ENCODE measurements at places on chromosomes 3 and 15. TPM values are rescaled to one million over a fixed set of nuclear protein-coding genes. Genes with fewer than 3 reads are reported as not detected.

GRCh38 chr3:153756816-153757215 is 364.4 kb upstream of the ARHGEF26 start:
- DNase-seq, result no peak

GRCh38 chr3:112000966-112001365 is 2.2 kb downstream of the TAGLN3 start:
- no peak for DNase-seq

GRCh38 chr3:126459111-126459762 is 16.5 kb downstream of the ZXDC start:
- DNase-seq, result no peak

DNA sequence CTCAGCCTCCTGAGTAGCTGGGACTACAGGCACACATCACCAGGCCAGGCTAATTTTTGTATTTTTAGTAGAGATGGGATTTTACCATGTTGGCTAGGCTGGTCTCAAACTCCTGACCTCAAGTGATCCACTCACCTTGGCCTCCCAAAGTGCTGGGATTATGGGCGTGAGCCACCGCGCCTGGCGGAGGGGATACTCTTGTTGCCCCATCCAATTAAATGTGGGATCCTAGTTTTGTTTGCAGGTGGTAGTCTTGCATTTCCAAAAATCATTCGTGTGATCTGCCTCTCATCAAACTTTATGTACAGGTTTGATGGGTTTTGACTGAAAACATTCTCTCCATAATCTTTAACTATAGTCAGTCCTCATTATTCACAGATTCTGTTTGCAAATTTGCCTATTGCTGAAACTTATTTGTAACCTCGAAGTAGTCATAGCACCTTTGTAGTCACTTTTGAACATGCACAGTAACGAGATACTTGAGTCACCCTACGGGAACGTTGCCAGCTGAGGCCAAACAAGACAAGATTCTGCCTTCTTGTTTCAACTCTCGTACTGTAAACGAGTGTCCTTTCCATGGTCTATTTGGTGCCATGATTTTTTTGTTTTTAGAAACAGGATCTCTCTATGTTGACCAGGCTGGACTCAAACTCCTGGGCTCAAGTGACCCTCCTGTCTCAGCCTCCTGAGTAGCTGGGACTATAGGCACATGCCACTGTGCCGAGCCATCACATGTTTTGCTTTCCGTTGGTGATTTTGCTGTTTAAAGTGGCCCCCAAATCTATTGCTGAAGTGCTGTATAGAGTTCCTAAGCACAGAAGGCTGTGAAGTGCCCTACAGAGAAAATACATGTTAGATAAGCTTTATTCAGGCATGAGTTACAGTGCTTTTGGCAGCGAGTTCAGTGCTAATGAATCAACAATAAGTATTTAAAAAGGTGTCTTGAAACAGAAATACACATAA is 8.1 kb upstream of the MAPK6 start:
- DNase-seq, result no peak

Gene PLA2G4B
- total RNA-seq, result 4.0 TPM

- no peak for DNase-seq
These were observed 13.8 kb upstream of the PPP4R2 start for GRCh38 chr3:72982609-72983366.

GRCh38 chr15:39835550-39835949 is 52.9 kb upstream of the FSIP1 start:
- no peak for DNase-seq

Gene CFAP100
- total RNA-seq, result not detected

Gene PLSCR5
- not detected for total RNA-seq

Gene RPLP1
- 515 TPM for total RNA-seq

DNA sequence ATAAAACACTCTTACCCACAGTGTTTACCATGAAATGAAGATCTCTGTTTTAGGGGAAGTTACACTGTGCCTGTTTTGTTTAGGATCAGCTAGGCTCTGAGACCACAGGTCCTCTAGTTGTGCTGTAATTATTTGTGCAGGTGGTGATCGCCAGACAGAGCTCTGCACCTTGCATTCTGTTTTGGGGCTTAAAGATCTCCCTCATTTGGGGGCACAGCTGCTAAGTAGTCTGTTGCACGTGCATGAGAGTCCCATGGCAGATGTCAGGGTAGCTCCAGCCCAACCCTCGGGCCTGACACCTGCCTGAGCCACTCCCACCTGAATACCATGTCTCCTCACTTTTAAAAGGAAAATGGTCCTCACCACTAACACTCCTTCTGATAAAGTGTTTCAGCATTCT is 12.4 kb downstream of the C3orf20 start:
- no peak for DNase-seq

Gene LYSMD2
- 21.8 TPM for total RNA-seq

Gene EPHB3
- total RNA-seq, result 5.0 TPM

GRCh38 chr3:69368129-69368741 is 17.7 kb downstream of the FRMD4B start:
- no peak for DNase-seq

Gene SLC9C1
- not detected for total RNA-seq

DNA sequence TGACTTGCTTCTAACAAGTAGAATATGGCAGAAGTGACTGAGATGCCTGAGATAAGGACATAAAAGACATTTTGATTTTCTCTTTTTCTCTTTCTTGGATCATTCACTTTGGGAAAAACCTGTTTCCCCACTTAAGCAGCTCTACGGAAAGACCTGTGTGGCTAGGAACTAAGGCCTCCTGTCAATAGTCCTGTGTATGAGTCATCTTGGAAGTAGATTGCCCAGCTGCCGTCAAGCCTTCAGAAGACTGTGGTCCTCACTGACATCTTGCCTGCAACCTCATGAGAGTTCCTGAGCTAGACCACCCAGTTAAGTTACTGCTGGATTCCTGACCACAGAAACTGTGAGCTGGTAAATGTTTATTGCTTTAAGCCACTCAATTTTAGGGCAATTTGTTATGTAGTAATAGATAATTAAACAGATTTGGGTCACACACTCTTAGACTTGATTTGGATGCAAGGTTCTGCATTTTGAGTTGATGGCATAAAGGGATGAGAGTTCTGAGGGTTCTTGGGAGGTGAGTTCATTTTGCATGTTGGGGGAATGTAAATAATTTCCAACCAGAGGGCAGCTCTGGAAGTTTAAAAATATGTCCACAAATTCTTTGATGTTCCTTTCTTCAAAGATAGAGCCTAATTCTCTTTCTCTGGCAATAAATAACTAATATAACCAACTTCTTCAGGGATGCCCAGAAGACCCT is 229.2 kb downstream of the SQOR start:
- no peak for DNase-seq

Gene MFGE8
- 3,053 TPM for total RNA-seq

DNA sequence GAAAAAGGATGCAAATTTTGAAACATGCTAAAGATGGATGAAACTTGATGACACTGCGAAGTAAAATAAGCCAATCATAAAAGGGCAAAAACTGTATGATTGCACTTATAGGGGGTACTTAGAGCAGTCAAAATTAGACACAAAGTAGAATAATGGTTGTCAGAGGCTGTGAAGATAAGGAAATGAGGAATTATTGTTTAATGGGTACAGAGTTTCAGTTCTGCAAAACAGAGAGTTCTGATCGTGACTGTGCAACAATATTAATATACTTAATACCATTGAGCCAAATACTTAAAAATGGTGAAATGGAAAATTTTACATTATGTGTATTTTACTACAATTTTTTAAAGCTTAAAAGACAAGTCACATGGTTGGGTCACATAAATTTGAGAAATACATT is 35.1 kb downstream of the UBE3A start:
- no peak for DNase-seq

Gene CTXN2
- not detected for total RNA-seq

- no peak for DNase-seq
These were observed 1.8 kb downstream of the UBE2E1 start for GRCh38 chr3:23807424-23808015.

Gene TRPM1
- total RNA-seq, result not detected

- DNase-seq, result no peak
These were observed 20.2 kb upstream of the DIPK2A start for GRCh38 chr3:143951351-143951971.

DNA sequence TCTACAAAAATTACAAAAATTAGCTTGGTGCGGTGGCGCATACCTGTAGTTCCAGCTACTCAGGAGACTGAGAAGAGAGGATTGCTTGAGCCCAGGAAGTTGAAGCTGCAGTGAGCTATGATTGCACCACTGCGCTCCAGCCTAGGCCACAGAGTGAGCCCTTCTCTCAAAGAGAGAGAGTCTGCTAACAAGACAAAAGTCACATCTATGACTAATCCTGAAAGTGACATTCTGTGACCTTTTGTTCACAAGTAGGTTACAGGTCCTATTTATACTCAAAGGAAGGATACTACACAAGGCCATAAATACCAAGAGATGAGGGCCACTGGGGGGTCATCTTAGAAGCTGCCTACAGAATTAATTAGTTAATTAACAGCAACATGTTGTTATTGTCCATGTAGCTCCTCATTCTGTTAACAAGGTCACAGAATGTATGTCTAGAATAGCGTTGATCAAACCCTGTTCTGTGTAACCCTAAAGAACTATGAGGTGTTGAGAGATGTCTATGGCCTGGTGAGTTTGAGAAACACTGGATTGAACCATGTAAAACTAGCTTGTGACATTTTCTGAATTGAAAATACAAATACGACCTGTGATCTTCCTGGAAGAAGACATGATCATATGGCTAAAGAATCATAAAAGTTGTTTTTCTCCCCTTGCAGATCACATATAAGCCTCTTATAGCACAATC is 97.0 kb downstream of the SAMMSON start:
- no peak for DNase-seq

GRCh38 chr3:122356402-122356801 is 26.6 kb downstream of the MIX23 start:
- DNase-seq, result no peak

- no peak for DNase-seq
These were observed 508.8 kb downstream of the RBMS3 start for GRCh38 chr3:29789686-29790085.

GRCh38 chr3:118380576-118380975 is 654.1 kb downstream of the IGSF11 start:
- no peak for DNase-seq

GRCh38 chr3:186290796-186291195 is 71.2 kb downstream of the DGKG start:
- DNase-seq, result no peak

DNA sequence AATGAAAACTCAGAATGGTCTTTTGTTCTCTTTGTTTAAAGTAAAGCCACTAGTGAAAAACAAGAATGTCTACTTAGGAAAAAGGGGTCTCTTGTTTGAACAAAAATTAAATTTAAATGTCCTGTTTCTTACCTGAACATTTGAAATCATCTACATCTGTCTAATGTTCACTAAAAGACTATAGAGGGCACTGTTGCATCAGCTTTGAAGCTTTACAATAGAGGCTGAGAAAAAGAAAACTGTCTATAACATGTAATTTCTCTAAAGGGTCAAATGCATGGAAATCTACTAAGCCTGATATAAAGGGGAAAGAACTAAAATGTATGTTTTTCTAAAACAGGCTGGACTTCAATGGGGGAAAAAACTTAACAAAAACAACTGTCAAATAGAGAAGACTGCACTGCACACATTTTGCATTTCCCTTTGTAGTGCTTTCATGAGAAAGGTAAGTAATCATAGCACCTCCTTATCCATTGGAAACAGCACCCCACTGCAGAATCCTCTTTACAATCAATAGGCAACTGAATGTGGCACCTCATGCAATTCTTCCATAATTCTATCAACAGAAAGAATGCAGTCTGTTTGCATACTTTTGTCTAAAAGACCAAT is 26.3 kb downstream of the DPH6 start:
- DNase-seq, result no peak

DNA sequence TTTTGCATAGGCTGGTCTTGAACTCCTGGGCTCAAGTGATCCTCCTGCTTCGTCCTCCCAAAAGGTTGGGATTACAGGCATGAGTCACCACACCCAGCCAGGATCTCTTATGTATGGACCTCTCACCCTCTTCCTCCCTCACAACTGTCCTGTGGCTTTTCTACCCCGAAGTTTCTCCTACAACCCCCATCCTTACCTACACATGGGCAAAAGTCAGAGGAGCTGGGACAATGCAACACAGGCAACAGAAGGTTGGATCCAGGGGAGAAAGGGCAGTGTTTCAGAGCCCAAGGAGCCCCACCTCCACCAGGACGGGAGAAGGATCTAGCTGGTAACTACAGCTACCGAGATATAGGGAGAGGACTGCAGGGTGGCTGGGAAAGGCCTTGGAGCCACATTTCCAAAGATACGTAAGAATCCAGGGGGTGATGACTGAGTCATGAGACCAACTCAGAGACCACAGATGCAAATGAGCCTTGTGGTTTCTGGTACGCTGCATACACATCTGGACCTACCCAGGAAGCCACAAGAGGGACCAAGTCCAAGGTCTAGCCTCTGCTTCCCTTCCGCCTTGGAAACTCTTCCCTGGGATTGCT is 13.6 kb downstream of the IGDCC4 start:
- DNase-seq, result no peak

- DNase-seq, result no peak
These were observed 2.2 kb downstream of the RPSA start for GRCh38 chr3:39408493-39409372.

DNA sequence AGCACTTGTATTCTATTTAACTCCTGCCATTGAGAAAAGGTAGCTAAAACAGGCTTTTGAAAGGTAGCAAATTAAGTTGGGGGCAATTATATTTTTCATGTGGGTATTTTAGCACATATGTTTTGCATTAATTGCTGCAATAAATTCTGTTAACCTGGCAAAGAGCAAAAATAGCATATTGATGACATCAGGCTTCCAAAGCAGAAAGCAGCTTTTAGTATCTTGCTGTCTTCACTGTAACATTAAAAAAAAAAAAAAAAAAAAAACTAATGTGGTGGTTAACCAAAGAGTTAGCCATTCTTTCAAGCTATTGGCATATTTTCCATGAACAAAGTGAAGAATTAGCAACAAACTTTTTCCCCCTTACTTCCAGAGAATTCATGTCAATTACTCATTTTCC is 9.1 kb downstream of the EPHA3 start:
- no peak for DNase-seq

Gene GOLGA8J
- 0.81 TPM for total RNA-seq

GRCh38 chr3:50316657-50317242 is 5.8 kb downstream of the HYAL2 start:
- DNase-seq, result no peak

DNA sequence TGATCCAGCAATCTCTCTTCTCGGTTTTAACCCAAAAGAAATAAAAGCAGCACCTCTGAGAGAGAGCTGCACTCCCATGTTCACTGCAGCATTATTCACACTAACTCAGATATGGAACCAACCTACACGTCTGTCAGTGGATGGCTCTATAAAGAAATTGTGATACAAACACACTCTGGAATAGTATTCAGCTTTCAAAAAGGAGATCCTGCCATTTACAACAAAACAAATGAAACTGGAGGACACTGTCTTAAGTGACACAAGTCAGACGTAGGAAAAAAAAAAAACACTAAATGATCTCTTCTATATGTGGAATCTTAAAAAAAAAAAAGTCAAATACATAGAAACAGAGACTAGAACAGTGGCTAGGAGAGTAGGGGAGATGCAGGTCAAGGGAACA is 9.2 kb downstream of the HERC1 start:
- DNase-seq, result no peak

- DNase-seq, result no peak
These were observed 331.5 kb upstream of the CFAP20DC start for GRCh38 chr3:59381282-59381681.

- DNase-seq, result no peak
These were observed 29.6 kb downstream of the SH3GL3 start for GRCh38 chr15:83476708-83477107.

GRCh38 chr3:116000311-116000710 is 377.0 kb downstream of the GAP43 start:
- no peak for DNase-seq

Gene SMC4
- 97.2 TPM for total RNA-seq
